ENCODE measurements at places on chromosomes 4 and X.

DNA sequence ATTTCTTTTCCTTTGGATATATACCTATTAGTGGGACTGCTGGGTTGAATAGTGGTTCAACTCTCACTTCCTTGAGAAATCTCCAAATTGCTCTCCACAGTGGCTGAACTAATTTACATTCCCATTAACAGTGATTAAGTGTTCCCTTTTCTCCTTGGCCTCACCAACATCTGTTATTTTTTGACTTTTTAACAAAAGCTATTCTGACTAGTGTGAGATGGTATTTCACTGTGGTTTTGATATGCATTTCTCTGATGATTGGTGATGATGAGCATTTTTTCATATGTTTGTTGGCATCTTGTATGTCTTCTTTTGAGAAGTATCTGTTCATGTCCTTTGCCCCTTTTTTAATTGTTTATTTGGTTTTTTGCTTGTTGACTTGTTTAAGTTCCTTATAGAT is 413.0 kb downstream of the MAPK10 start:
- no peak for DNase-seq

GRCh38 chrX:17414027-17414658 is 39.1 kb downstream of the NHS start:
- no peak for DNase-seq

- no peak for DNase-seq
Measured at GRCh38 chr4:88275516-88275915, 8.8 kb downstream of the PPM1K start.

DNA sequence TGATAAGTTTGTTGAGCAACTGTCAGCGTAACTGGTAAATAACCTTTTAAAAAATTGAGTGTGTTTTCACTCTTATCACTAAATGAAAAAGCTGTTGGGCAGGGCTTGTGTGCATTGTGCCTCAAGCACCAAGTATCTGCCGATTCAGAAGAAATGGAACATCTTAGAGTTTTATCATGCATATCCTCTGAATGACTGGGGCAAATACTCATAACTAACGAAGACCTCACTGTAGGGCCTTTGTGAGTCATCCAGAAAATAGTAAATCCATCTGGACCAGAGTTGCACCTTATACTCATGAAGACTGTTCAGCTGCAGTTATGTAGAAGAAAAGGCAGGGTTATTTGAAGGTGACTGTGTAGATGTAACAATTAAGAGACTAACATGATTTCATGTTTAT is 222.1 kb downstream of the CAMK2D start:
- DNase-seq = no peak

DNA sequence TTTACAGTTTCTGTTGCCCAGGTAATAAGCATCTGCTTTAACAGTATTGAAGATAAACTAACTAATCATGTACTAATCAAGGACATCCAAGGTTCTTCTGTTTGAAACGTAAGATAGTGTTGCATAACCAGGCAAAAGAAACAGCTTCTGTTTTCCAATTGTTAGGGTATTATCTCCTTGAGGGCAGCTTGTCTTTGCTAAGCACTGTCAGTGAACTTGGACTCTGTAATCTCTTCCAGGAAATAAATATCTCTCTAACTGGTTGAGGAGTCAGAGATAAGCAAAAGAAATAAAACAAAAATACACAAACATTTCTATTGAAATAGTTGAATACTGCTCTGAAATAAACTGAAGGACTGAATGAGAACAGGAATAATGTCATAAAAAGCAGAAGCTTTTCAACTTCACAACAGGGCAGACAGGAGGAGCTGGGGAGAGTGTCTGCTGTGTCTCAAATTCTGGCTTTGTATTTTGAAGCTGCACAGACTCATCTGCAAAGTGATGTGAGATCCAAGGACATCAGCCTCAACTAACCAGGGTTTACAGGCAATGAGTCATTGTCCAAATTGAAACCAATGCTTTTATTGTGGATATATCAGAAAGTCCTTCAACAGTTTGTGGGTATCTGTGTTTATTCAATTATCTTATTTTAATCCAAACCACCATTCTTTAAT is 1253.0 kb upstream of the PCDH7 start:
- DNase-seq = no peak

GRCh38 chrX:108299101-108299591 is 139.1 kb downstream of the COL4A6 start:
- no peak for DNase-seq

GRCh38 chr4:32161392-32161791 is 1441.2 kb downstream of the PCDH7 start:
- DNase-seq = no peak

DNA sequence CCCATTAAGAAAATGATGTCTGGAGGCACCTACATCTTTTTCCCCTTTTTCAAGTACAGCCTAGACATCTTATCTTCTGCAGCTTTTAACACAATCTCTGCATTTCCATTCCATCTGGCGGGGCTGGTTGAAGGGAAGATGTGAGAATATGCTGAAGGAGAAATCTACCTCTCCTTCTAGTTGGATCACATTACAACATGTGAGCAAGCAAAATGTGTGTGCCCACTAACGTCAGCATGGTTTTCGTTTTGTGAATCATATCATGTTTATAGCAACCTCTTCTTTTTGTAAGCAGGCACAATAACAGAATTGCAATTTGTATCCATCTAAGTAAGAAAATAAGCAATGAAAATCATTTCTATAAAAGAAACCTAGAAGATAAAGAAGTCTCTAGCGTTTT is 28.9 kb upstream of the MID1 start:
- no peak for DNase-seq

DNA sequence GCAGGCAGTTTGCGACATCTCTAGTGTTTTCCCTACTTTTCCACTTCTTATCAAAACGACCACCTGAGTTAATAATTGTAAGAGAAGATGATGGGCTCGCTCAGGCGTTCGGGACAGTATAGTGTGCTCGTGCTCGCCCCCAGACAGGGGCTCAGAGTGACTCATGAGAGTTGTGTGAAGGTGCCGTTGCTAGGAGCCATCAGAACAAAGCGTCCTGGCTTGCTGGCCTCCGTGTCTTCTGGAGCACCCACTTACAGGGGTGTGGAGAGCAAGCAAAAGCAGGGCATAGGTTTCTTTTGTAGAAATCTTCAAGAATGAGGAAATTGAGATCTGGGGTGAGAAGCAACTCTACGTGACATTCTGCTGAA is 73.0 kb upstream of the ADGRG2 start:
- DNase-seq = no peak

- no peak for DNase-seq
Measured at GRCh38 chrX:121975671-121976070, 928.3 kb downstream of the GLUD2 start.

DNA sequence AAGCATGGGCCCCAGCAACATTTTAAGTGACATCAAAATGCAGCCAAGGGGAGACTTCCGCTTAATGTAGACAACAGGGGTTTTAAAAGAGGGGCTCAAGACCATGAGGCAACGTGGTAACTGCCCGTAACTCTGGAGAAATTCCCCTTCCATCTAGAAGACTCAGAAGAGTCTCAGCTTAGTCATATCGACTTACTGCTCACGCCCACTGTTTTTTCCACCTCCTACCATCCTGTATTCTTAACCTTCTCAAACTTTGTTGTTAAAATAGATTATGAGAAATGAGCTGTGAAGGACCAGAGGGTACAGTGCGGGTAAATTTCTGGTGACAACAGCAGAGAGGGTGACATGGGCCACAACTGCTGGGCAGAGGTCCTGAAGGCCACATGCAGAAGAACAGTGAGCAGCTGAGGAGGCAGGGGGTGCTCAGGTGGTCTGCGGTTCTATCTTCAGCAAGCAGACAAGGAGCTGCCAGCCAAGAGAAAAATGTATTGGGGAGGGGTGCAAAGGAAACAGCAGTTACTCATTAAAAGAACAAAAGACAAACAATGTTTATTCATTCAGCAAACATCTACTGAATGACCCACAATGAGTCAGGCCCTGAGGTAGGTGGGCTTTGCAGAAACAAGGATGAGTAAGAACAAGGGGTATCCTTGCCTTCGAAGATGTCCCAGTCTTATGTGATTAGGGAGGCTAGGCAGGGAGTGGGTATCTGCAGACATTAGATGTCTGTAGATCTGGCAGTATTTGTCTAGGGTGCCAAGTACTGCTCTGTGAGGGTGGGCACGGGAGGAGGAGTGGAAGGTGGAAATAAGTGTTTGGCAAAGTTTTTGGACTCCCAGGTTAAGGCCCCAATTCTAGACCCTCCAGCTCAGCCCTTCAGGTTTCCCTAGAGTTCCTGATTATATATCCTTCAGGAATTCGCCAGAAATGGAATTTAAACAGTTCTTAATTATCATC is 175.3 kb downstream of the TSPAN5 start:
- no peak for DNase-seq

DNA sequence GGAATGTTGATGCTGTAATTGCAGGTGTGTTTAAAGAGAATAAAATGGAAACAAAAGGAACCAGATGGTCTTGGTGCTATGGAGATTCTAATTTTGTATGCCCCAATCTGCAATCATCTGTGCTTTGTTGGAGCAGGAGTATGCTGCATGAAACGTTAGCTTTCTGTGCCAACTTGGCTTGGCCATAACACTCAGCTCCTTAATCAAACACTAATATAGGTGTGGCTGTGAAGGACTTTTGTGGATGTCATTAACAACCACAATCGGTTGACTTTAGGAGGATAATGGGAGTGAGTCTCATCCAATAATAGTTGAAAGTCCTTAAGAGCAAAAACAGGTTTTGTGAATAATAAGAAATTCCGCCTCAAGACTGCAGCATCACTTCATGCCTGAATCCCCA is 399.2 kb downstream of the NLGN4X start:
- DNase-seq = no peak

DNA sequence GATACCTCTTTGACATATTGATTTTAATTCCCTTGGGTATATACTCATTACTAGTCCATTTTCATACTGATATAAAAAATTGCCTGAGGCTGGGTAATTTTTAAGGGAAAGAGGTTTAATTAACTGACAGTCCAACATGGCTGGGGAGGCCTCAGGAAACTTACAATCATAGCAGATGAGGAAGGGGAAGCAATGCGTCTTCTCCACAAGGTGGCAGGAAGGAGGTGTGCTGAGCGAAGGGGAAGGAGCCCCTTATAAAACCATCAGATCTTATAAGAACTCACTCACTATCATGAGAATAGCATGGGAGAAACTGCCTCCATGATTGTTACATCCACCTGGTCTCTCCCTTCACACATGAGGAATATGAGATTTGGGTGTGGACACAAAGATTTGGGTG is 42.4 kb downstream of the MSX1 start:
- DNase-seq = no peak

GRCh38 chr4:56080384-56080783 is 131.6 kb downstream of the CEP135 start:
- DNase-seq = no peak

- DNase-seq = no peak
Measured at GRCh38 chrX:72498782-72499181, 73.9 kb downstream of the HDAC8 start.

GRCh38 chr4:27574743-27575142 is 714.1 kb downstream of the STIM2 start:
- DNase-seq = no peak

DNA sequence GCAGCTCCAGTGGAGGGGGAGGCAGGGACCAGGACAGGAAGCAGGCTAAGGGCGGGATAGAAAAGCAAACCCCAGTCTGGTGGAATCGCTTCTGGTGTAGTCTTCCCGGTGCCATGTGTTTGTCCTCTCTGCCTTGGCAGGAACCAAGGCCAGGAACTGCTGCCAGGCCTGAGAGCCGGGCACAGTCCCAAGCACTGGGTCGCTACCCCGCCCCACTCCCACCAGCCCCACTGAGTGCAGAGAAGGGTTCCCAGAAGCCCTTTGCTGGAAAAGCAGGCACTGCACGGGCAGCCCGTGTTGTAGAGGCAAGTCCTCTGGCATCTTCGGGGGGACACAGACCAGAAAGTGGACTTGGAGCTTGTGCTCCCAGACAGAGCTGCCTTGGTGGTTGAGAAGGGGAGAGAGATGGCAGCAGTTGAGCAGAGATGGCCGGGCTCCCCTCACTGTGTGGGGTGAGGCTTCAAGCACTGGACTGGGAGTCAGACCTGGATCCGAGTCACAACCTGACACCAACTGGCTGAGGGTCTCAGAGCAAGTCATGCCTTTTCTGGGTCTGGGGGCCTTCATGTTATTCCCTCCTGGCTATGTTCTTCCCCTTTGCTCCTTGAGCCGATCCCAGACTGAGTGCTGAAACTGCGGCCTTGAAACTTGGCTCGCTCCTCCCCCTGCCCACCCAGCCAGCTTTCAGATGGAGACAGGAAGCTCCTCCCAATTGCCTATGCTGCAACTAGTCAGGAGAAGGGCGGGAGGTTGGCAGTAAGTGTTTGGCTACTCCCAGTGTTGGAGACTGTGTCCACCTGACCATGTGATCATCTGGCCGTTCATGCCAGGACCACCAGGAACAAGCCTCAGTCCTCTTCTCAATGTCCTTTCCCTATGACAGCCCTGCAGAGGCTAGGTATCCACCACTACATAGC is 59.7 kb upstream of the MTM1 start:
- no peak for DNase-seq

GRCh38 chr4:154189346-154189745 is 302.3 kb downstream of the DCHS2 start:
- DNase-seq = no peak

DNA sequence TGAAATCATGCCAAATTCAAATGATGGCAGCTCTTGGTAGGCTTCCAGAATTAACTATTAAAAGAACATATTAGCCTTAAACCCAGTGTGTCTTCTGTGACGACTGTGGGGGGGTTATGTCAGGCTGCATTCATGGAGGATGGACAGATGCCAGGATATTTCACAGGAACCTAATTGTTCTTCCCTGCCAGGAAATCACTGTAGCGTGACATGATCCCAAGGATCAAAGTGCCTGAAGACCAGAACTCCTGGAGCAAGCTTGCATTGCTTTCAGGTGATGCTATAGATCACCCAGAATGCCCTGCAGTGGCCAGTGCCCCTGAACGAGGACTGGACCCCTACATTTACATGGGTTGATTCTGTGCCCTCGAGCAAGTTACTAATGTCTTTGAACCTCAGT is 1093.0 kb upstream of the TENM3 start:
- no peak for DNase-seq

DNA sequence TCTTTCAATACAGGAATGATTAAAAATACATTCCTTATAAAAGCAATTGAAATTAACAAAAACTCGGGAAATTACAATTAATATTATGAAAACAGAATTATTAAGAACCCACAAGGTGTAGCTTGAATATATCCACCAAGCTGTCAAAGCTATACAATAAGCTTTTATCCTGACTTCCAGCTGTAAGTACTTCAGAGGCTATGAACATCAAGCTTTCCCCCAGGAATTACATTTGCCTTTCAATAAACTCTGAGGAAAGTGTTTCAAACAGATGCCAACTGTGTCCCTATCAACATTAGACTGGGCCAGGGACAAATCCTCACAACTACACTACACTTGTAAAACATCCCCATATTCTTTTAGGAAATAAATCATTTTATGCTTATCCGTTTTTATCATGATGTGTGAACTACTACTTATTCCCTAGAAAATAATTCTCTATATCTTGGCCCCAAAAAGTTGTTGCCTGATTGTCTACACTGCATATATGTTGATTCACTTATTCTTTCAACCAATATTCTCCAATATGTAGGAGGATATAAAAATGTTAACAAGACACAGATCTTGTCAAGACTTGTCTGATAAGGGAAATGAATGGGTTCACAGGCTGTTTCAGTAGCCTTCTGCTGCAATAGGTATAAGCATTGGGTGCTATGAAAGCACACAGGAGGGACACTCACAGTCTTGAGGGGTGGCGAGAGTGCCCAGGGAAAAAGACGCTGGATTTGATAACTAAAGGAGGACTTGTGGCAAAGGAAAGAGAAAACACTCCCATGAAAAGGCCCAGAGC is 494.1 kb downstream of the CENPC start:
- no peak for DNase-seq

All from activated CD8-positive, alpha-beta memory T cell treated with anti-CD3 and anti-CD28 coated beads for 1 hour (primary cell).